ENCODE measurements at places on chromosomes 1 and 21.

GRCh38 chr1:10703702-10704101 is 92.7 kb downstream of the CASZ1 start:
- DNase-seq = no peak

DNA sequence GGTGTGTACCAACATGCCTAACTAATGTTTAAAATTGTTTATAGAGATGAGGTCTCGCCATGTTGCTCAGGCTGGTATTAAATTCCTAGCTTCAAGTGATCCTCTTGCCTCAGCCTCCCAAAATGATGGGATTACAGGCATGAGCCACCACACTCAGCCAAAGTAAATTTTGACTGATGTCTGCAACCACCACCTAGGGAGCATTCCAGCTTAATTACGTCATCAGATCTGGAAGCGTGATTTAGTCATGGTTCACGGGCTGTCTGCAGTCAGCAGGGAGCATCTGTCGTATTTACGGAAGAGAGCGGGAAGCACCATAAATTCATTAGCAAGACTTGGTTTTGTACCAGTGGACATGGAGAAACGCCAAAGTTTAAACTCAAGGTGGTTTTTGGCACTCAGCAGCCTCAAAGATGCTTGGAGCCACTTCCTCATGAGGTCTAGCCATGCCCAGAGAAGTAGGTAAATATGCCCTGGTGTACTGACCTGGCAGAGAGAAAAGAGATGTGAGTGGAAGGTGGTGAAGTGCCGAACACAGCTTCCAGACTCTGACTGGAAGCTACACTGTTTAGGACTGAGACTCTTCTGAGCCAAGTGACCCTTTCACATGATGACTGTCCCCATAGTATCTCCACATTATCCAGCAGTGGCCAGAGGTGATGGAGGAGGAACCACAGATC is 60.8 kb upstream of the SLC35F3 start:
- no peak for DNase-seq

- DNase-seq = no peak
Observed at GRCh38 chr1:226711976-226712741, 26.9 kb downstream of the ITPKB start.

GRCh38 chr1:27668808-27669723 is 2.9 kb downstream of the IFI6 start:
- peak; percentile 24 for DNase-seq

DNA sequence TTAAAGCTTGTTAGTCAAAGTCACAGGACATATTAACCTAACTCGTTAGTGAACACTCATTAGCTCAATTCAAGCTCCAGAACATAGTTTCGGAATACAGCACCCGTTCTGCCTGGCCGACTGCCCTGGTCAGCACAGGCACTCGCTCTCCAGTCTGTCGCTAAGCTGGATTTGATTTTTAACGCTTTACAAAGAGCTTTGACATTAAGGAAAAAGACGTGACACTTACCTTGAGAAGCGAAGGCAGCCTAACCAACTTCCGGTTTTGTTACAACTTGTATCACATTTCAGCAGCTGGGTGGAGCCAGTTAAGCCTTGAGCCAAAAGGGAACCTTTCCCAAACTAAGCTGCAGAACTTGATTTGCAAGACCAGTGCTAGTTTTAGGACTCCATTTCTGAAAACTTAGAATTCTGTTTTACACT is at the start of gene FRRS1:
TSS of gene FRRS1 (minus strand) at position 258 of the 423 bp plus-strand sequence. CDS start 17,867 bp downstream, outside the sequence.
- DNase-seq = no peak
